ENCODE measurements at places on chromosomes 4 and X.
A peak's percentile ranks its signal among the peaks of the same experiment; 100 is the strongest.

DNA sequence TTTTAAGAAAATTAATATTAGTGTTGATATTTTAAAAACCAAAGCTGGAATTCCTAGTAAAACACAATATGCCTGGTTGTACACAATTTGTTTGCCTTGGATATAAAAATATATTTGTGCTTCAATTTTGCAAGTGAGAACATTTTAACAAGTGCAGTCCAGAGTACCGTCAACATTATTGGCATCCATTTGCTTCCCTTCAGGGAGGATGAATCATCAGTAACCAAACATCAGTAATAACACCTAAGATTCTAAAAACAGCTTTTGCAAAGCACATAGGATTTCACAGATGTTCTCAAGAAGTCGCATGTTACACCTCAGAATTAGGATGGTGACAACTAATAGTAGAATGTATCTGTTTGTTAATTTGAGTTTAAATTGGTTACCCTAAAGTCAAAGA lies 262.6 kb upstream of the BMP3 start:
- no peak for DNase-seq

DNA sequence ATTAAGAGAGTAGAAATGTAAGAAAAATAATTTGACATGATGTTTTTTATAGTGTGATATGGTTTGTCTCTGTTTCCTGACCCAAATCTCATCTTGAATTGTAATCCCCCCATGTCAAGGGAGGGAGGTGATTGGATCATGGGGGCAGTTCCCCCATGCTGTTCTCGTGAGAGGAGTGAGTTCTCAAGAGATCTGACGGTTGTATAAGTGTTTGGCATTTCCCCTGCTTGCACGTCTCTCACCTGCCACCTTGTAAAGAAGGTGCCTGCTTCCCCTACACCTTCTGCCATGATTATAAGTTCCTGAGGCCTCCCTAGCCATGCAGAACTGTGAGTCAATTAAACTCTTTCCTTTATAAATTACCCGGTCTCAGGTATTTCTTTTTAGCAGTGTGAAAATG lies 34.8 kb upstream of the EXOC1L start:
- peak; percentile 40 for DNase-seq

- DNase-seq, result no peak
Measured at GRCh38 chr4:159342374-159342773, 239.5 kb downstream of the RAPGEF2 start.

GRCh38 chrX:107465932-107466620 lies 16.6 kb downstream of the FRMPD3 start:
- DNase-seq, result no peak

- no peak for DNase-seq
Measured at GRCh38 chr4:145278341-145279121, 98.1 kb upstream of the OTUD4 start.

- DNase-seq, result no peak
Measured at GRCh38 chrX:148426467-148426866, 74.0 kb upstream of the AFF2 start.

DNA sequence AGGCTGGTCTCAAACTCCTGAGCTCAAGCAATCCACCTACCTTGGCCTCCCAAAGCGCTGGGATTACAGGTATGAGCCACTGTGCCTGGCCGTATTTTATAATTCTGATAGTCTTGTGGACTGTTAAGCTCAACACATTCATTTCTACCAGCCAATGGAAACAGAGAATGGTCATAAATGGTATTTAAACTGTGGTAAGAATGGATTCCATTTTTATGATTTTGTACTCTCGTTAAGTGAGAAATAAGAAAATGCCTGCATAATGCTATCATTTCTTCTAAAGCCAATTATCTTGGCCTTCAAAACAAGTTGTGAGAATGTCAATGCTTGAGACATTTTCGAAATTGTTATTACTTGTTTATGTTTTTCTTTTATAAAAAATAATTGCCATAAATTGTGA lies 321.0 kb downstream of the IL15 start:
- no peak for DNase-seq

- DNase-seq, result peak; percentile 53
Measured at GRCh38 chr4:123676890-123677229, 280.3 kb downstream of the SPRY1 start.

DNA sequence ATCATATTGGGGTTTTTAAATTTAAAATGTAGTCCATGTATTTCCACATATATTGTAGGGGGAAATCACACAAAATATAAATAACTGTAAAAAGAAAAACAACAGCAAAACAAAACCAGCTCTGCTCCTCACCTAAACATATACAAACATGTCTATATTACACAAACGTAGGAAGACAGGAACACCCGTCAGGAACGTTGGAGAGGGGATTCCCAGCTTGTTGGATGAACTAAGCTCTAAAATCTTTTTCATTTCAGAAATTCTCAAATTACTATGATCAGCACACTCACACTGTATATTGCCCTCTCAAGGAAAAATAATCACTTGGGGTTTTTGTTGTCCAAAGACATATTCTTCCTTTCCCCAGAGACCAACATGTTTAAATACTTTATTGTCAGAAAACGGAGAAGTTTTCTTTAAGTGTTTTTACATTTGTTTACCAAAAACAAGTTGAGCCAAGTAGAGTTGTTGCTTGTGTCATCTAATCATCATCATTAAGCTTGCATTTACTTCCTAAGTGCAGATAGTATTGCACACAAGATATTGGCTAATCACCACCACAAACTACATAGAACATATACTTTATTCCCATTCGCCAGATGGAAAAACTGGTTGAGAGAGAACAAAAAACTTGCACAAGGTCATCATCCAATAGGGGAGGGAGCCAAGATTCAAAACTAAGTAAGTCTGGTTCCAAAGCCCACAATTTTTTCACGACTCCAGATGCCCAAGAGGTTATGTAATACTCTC lies 2.4 kb upstream of the TLR10 start:
- DNase-seq, result no peak

DNA sequence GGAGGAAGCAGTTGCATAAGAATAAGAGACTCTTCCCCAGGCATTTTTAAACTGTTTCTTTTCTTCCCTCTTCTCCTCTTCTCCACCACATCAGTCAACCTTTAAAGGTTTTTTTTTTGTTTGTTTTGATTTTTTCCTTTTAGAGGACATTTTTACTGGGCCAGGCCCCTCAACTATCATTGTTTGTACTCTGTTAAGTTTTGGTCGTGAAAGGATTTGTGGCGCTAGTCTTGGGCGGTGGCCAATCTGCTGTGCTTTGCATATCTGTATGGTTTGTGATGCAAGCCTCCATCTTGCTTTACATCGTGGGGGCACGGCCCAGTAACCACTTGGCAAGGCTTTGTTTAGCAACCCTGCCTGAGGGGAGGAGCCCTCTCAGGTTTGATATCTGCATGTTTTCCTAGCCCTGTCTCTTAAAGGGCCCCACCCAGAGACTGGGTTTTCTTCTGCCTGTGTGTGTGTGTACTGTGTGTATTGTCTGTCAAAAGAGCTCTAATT lies 101.9 kb upstream of the SLITRK2 start:
- DNase-seq, result no peak

- DNase-seq, result no peak
Measured at GRCh38 chrX:105781804-105782203, 40.5 kb upstream of the NRK start.

DNA sequence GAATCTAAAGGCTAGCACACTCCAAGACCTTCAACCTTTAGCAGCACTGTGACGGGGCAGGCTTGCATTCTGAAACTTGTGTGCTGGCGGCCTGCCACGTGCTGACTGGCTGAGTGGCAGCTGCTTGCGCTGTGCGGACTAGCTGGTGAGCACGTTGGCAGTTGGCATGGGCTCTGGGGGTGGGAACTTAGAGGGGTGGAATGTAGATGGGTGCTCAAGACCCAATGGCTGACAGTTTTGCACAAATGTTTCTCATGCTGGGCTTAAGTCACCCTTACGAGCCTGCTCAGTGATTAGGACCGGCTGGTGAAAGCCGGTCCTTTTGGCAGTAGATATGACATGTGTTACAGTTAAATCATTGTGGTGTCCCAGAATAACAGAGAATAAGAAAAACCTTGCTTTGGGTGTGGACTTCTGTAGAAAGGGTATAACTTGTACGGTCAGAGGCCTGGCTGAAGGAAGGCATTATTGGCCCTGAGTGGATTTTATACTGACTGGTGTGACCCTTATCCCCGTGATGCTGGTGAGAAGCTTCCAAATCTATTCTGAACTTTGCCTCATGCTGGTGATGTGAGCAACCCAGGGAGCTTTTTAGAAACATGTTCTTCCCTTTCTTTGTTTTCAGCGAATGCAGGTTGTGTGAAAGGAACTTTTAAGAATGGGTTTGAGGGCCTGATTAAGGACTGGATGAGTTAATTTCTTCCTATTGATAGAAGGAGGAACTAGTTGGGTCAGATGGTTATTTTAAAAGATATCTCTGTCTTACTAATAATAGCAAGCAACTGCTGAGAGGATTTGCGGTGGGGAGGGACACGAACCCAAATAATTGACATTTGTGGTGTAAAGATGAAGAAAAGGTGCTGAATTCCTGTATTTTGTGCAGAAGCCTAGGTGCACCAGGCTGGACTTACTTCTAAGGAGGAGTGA lies 107.4 kb upstream of the SLC4A4 start:
- no peak for DNase-seq

- no peak for DNase-seq
Measured at GRCh38 chrX:111831343-111831742, 44.6 kb upstream of the TRPC5OS start.

- DNase-seq, result no peak
Measured at GRCh38 chr4:1238676-1239000, 10.3 kb downstream of the CTBP1 start.
